GM12865 (cell line): ENCODE measurements at places on chromosomes 13 and 19.

- no peak for DNase-seq
Measured at GRCh38 chr19:29687244-29687896, 22.1 kb downstream of the PLEKHF1 start.

- DNase-seq = peak; percentile 9
Measured at GRCh38 chr19:51501594-51502263, at the start of gene SIGLEC12. Gene SIGLEC12 (minus strand): TSS chr19:51501800. CDS start chr19:51501733, 67 bp downstream.

DNA sequence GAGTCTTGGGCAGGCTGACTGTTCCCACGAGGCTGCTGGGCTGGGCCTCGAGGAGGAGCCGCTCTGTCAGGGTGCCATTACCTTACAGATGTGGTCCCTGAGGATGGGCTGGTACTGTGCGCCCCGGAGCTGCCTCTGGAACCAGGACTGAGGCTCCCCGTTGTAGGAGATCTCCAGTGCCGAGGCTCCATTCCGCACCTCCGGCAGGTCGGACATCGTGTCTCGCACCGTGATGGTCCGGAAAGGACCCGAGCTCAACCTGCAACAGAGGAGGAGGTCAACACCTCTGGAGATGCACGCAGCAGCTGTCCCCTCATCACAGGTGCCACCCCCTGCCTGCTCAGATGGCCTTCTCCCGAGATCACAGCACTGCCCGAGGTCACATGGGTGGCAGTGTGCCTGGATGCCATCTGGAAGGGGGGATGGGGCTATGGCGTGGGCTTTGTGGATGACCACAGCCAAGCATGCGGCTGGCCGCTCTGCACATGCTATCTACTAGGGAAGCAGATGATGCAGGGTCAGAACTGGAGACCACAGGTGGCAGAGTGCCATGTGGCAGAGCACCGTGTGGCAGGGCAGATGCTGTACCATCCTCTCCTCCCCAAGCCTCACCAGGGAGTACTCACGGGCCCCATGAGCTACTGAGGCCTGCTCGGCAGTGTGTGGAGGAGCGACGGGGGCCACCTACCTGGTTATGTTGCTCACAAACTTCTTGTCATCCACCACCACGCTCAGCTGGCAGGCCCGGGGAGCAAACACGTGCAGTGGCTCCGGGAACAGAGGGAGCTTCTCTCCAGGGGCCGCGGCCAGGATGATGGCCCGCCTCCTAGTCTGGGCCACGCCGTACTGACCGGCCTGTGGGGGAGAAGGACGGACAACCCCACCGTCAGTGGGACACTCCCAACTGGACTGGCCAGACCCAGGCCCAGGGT, 18.3 kb upstream of the EIF3G start:
- DNase-seq = no peak

DNA sequence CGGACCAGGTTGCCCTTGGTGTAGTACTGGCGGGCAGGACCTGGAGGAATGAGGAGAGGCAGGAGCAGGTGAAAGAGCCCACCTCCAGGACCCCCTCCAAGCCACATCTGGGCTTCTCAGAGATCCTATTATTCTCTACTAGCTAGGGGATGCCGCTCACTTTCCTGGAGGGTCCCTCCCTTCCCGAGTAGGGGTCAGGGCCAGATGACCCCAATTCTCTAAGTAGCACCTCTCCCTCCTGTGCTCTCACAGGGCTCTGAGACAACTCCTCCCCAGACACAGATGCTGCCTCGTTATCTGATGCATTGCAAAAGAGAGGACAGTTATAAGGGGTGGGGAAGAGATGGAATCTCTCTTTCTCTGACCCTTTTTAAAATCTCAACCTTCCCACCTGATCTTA, 22.9 kb downstream of the GP6 start:
- DNase-seq = no peak

DNA sequence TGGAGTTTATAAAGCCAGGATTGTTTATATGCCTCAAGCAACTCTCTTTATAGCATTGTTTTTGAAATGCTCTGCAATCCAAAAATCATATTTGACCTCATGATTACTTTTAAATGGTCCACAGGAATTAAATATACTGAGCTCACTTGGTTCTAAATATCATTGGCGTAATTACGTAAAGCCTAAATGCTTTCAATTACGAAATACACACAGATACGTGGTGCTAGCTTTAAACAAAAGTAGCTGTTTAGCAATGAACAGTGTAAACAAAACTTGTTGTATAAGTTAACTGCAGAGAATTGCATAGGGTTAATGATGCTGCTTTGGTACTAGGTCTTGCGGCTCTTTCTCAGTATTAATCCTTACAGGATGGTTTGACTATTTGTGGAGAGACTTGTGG, 346.6 kb downstream of the COG6 start:
- DNase-seq = no peak

GRCh38 chr13:98525456-98526181, 51.3 kb downstream of the STK24 start:
- peak; percentile 46 for DNase-seq

- no peak for DNase-seq
Measured at GRCh38 chr13:112486386-112487126, 101.4 kb downstream of the TUBGCP3 start.

GRCh38 chr19:31334849-31335624, 14.2 kb downstream of the TSHZ3 start:
- DNase-seq = no peak

DNA sequence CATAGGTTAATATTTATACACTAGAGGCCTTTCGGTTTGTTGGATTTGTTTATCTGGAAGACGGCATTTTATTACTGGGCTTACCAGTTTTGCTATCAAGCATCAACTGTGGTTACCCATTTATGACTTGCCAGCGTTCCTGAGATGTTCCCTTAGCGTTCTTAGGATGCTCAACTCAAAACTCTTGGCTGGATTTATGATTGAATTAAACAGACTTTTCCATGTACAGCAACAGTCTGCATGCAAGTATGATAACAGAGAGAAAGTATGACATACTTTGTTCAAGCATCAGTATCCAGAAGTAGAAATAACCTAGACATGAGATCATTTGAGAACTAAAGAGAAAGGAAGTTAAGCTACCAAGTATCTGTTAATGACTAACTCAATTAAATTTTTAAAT, 29.9 kb upstream of the RNF113B start:
- DNase-seq = no peak

- no peak for DNase-seq
Measured at GRCh38 chr19:12893582-12893981, 2.6 kb downstream of the GCDH start.

DNA sequence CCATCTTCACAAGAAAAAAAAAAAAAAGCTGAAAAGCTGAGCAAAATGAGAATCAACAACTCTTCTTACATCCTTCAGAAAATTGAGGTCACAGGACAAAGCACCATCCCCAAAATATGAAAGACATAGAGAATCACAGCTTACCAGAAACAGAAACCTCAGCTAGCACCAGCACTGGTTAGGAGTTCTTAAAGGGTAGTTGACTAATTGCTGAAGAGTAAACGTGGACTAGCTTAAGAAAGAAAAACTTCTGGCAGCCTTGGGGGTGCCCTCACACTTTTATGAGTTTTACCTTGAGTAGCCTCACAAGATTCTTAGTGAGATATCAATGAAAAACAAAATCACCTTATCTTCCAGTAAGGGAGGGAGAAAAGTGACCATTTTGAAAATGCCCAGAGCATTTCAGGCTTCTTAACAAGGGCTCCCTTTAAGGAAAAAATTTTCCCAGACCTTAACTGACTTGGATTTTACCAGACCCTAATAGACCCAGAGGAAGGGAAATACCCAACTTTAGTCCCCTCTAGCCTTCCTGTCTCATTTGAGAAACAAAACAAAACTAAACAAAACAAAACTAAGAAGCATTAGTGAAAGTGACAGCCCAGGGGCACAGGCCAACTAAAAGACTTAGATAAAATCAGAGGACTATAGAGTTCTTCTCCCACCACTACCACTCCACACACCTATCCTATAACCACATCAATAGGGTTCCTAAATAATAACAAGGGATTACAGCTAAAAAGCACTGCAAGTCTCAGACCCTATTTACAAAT, 888.6 kb downstream of the DIAPH3 start:
- peak; percentile 54 for DNase-seq

GRCh38 chr19:9735986-9736385, 32.6 kb downstream of the ZNF846 start:
- no peak for DNase-seq

- DNase-seq = no peak
Measured at GRCh38 chr19:45954156-45954555, 19.5 kb downstream of the NOVA2 start.

- DNase-seq = no peak
Measured at GRCh38 chr13:87671753-87672605, 808 bp downstream of the SLITRK5 start.

GRCh38 chr13:41284512-41285288, 21.3 kb upstream of the MTRF1 start:
- DNase-seq = no peak

- DNase-seq = no peak
Measured at GRCh38 chr19:55691561-55692481, 16.8 kb downstream of the EPN1 start.

GRCh38 chr19:1992759-1993260, 22.7 kb downstream of the BTBD2 start:
- DNase-seq = no peak

GRCh38 chr19:3679581-3679980, 20.7 kb downstream of the PIP5K1C start:
- DNase-seq = no peak

- no peak for DNase-seq
Measured at GRCh38 chr19:33723512-33723911, 73.2 kb upstream of the KCTD15 start.

DNA sequence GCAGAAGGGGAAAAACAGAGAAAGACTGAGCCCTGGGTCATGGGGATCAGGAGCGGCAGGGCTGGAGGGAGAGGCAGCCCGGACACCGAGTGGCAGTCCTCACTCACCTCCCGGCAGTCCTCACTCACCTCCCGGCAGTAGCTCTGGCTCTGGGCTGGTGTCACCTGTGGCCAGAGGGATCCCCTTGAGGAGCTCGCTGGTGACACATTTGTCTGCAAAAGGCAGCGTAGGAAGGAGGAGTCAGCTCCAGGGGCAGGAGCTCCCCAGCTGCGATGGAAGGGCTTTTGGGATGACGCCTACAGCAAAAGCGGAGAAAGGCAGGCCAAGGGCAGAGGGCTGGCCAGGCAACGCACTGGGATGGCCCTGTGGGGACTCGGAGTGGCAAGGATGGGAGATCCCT, 739 bp downstream of the EIF3G start:
- DNase-seq = no peak

DNA sequence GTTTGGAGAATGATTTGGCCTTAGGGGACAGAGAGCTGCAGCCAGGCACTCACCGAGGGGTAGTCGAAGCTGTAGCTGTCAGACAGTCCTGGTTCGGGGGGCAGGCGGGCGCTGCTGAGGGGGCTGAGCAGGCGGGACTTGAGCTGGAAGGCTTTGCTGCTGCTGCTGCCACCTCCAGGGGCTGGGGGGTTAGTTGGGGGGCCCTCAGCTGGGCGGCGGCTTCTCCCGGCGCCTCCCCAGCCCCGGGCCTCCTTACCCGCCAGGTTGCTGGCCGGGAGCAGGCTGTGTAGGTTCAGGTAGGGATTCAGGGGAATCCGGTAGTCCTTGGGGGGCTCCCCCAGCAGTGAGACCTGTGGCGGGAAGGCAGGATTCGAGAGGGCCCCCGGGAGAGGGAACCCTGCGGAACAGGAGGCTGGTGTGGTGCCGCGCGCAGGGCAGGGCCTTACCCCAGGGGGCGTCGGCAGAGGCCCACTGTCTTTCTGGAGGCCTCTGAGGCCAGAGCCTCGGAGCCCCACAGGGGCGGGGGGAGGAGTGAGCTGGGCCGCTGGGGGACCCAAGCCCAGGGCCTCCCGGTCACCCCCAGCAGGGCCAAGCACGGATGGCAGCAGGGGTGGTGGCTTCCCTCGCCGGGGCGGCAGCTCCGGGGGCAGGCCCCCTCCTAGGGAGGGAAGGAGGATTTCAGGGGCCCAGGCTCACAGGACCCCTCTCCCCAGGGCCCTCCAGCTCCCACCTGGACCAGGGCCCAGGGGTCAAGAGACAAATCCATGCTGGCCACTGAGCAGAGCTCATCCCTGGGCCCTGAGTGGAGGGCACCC, 5.0 kb upstream of the FDX2 start:
- no peak for DNase-seq

DNA sequence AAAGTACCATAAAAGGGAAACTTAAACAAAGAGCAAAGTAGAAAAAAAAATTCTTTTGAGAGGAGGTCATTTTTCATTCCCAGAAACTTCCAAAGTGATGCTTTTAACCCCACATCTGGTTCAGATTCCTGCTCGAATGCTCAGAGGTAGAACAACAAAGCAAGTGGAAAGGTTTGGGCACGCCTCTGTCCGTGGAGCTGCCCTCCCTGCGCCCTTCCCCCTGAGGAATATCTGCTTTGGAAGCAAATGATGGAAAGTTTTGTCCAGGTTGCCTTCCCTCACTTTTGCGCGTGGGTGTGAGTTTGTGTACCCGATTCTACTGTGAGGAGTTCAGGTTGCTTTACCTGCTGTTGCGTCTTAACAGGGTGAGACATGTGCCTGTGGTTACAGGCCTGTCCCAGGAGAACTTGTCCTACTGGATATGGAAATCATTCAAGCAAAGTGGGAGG, 110.2 kb downstream of the KLF5 start:
- no peak for DNase-seq

DNA sequence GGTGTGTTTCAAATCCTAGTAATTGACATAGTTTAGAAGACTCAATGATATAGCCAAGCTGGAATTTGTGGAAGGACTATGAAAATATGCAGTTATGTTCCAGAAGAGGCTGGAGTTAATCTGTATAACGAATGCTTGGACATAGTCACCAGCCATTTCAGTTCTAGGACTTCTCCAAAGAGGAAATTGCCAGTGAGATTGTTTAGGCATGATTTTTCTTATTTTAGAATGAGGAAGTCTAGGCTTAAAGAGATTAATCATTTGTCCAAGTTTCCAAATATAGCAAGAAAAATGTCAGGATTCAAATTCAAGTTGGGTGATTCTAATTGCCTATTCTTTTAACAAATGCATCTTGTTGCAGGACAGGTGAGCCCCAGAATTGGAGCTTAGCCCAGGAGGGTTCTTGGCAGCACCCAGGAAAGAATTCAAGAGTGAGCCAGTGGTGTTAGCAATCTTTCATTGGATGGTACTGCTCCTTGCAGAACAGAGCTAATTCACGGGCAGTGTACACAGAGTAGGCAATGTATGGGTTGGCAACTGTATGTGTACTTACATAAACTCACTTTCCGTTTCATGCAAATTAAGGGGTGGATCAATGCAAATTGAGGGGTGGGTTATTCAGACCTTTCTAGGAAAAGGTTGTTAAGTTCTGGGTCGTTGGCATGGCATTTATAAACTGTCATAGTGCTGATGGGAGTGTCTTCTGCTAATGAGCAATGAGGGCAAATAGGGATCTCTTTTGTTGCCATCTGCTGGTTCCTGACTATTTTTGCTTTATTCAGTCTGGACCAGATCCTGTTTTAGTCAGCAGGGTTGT, 763.1 kb upstream of the SLITRK1 start:
- DNase-seq = no peak

GRCh38 chr13:45289936-45290563, 50.9 kb downstream of the TPT1 start:
- no peak for DNase-seq

GRCh38 chr13:107203146-107203847, 635.4 kb upstream of the ARGLU1 start:
- DNase-seq = peak; percentile 19

DNA sequence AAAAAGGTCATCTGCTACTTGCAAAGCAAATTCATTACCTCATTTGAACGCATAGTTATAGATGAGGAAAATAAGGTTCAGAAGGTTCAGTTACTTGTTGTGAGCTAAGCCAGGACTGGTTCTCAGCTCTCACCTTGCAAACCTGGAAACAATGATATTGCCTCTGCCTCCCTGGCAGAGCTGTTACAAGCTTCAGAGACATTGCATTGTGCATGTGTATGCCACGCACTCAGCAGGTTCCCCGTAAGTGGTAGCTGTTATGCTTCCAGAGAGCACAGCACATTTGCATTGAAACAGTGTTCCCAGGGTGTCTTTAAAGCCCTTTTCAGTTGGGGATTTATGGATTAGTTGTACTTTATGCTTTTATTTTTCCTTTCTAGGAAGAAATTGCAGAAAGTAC, 80.6 kb downstream of the DGKH start:
- no peak for DNase-seq
